KBM-7 (cell line): ENCODE measurements at places on chromosomes 7 and 10.

- no peak for DNase-seq
Observed at GRCh38 chr7:98317366-98318040, 36.0 kb downstream of the BRI3 start.

DNA sequence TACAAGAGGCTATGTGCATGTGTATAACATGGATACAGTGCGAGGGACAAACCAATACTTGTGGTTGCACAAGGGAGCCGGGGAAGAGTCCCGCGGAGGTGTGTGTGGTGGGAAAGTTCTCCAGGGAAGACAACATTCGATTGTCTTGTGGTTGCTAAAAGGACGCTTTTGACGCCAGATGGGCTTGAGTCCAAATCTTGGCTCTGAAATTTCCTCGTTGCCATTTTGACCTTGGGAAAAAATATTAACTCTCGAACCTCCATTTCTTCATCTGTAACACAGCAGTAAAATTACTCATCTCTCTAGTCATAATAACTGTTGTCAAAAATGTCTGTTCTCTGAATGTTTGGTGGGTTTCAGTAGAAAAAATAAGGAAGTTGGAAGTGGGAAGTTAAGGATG lies 16.5 kb downstream of the PLXDC2 start:
- peak; percentile 72 for DNase-seq

GRCh38 chr7:80608336-80608735 lies 30.1 kb upstream of the CD36 start:
- no peak for DNase-seq

- no peak for DNase-seq
Observed at GRCh38 chr10:58140691-58141347, 126.9 kb downstream of the IPMK start.

GRCh38 chr10:63416376-63416775 lies 49.4 kb downstream of the JMJD1C start:
- no peak for DNase-seq

DNA sequence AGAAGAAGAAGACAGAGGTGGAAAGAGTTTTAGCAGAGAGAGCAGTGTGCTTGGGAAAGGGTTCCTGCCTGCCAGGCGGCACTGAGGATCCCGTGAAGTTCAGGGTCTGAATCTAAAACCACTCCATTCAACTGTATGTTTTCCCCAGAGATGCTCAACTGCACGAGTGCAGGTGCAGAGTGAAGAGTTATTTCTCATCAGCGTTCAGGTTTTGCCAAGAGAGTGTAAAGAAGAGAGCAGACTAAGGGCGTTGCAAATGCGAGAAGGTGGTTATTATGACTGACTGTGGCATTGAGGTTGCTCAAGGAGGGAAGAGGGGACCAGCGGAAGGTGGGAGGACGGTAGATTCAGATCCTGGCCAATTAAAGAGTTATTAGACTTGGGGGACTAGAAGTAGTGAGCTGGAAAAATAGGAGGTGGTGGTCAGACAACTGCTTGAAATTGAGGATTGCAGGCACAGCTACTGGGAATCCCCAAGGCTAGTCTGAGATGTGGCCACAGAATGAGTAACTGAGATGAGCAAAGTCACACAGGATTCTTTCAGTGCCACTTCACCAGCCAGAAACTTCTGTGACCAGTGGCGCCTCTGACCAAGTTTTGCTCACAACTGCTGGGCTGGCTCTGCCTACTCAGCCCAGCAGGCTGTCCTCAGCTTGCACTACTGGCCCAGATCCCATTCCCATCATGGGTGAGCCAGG lies 29.1 kb downstream of the STRA8 start:
- no peak for DNase-seq

DNA sequence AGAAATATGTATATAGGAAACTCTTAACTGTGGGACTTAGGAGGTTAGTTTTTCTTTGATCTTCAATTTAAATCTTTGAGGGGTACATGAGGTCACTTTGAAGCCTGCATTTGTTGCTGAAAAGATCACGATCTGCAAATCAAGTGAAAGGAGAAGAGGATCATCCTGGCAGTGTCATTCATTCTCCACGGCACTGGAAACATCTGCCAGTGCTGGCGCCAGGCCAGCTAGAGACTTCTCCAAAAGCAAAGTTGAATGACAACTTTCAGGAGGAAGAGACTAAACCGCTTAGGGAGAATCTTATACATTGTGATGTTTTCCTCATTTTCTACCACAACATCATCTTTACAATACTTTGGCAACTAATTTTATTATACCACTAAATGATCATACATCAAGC lies 42.5 kb downstream of the MRC1 start:
- DNase-seq, result peak; percentile 87

- no peak for DNase-seq
Observed at GRCh38 chr10:12140038-12140437, 10.6 kb downstream of the SEC61A2 start.

GRCh38 chr7:110010359-110010758 lies 1080.6 kb upstream of the LRRN3 start:
- peak; percentile 18 for DNase-seq

DNA sequence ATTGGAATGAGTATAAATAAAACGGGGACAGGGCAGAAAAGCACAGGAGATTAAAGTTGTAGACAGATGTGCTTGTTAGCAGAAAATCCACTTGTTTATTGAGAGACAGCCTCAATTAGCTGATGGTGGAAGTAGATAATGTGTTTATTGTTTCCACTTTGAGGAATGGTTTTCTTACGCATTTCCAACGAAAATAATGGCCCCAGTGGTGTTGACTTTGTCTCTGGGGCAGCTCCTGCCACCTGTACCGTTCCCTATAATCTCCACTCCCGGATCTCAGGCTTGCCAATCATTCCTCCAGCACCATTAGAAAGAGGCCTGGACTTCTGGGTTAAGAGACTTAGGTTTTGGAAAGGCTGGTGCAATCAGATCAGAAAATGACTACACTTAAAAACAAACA lies 638.7 kb downstream of the PARD3 start:
- DNase-seq, result no peak

GRCh38 chr10:75407713-75408508 lies 6.3 kb upstream of the ZNF503 start:
- DNase-seq, result no peak

DNA sequence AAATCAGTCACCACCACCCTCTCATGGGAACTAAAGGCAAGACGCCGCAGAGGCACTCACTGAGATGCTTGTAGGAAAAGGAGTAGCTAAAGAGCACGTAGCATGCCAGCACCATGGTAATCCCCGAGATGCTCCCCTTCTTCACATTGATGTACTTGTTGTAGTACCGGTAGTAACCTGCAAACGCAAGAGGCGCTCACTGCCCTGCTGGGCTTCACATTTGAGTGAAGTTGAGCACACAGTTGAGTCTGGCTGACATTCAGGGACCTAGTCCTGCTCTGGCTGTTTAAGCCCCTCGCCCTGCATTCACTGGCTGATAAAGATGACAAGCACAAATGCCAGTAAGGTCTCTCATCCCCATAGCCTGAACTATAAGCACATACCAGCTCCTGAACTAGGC lies 6.9 kb downstream of the ATP5MF start:
- DNase-seq, result peak; percentile 35

- DNase-seq, result no peak
Observed at GRCh38 chr7:121151774-121152221, 163.3 kb downstream of the CPED1 start.

DNA sequence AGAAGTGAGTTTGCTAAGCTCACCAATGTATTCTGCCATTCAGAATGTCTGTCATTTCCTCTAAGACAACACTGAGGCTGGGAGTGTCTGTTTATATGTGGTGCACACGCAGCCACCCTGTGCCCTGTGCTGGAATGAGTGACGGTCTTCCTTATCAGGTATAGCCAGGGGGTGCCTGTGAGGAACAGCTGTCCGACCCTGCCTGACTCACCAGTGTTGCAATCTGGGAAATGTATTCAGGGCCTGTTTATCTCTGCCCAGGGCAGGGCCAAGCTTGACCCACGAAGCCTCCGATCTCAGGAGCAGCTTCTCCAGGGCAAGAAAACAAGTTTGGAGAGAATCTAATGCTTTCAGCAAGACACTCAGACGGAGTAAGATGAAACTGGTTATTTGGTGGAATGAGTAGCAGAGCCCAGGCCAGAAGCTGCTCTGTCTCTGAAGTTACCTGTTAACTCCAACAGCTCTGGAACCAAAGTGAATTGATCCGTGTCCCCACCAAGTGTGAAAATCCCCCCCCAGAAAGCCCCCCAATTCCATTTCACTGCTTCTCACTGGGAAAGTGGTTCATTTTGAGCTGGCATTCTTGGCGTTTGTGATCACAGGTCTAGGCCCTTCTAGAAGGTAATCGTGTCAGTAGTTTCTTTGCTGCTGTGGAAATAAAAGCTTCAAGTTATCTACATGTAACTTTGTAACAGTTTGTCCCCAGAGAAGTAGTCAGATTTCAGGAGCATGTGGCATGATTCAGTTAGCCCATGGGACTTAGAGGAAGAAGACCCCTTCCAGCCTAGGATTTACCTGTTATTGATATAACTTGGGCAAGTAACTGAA lies 6.1 kb upstream of the UBE2H start:
- peak; percentile 80 for DNase-seq

GRCh38 chr7:67618556-67619162 lies 622.0 kb downstream of the TYW1 start:
- DNase-seq, result no peak

- DNase-seq, result no peak
Observed at GRCh38 chr7:127392182-127392565, 334 bp downstream of the ZNF800 start.

- no peak for DNase-seq
Observed at GRCh38 chr10:128137877-128138276, 11.7 kb upstream of the MKI67 start.

- DNase-seq, result peak; percentile 51
Observed at GRCh38 chr7:104272767-104273384, 55.5 kb upstream of the LHFPL3 start.

DNA sequence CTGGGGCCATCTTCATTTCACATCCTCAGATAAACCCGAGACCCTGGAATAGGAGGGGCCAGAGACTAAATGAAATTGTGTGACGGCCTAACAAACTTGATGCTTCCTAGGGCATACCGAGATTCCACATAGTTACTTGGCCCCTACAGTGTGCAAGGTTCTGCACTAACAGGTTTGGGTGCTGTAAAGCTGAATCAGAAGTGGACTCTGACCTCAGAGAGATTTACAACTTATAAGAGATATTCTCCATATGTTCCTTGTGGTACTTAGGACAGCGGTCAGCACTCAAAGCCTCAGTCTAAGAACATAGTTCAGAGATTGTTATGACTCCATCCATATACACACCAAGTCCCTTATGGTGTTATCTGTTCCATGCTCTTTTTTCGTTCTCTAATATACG lies 55.1 kb upstream of the FHIP2A start:
- no peak for DNase-seq

DNA sequence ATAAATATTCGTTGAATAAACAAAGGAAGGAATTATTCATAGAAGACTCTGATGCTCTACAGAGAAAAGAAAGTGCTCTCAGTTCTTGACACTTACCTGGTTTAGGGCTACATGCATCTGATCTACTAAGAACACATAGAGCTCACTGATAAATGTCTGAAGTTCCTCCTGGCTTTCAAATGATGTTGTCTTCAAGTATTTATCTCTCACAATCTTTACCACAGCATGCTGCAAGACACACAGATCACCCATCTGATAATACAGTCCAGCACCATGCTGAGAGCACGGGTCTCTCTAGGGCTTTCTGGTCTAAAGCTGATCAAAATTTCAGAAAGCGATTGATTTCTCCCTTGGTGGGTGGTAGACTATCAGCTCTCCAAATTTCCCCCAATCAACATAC lies 44.5 kb upstream of the MRPS16 start:
- DNase-seq, result no peak

DNA sequence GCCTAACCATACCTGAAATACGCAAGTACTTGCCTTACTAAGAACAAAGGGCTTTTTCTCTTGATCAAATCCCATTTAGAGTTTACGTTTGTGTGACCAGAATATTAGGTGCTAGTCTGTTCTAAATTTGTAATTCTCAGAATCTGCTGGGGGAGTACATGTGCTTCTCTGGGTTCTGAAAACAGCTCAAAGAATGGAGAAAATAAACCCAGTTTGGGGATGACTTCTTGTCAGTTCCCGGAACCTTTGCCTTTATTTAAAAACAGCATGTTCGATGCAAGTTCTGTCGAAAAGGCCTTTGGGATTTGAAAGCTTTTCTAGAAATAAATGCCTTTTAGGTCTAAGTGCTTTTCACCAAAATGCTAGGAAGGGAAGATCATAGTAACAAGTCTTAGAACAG lies 147.0 kb downstream of the ARID5B start:
- DNase-seq, result no peak

- DNase-seq, result peak; percentile 11
Observed at GRCh38 chr7:158581440-158582088, 6.1 kb downstream of the PTPRN2 start.

DNA sequence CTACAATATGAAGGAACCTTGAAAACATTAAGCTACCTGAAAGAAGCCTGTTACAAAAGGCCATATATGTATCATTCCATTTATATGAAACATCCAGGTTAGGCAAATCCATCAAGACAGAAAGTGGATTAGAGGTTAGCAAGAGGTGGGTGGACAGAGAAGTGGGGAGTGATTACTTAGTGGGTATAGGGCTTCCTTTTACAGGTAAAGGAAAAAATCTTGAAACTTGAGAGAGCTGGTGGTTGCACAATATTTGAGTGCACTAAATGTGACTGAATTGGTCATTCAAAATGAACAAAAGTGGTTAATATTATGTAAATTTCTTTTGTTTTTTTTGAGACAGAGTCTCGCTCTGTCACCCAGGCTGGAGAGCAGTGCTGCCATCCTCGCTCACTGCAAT lies 119.4 kb upstream of the KIF5B start:
- DNase-seq, result no peak

DNA sequence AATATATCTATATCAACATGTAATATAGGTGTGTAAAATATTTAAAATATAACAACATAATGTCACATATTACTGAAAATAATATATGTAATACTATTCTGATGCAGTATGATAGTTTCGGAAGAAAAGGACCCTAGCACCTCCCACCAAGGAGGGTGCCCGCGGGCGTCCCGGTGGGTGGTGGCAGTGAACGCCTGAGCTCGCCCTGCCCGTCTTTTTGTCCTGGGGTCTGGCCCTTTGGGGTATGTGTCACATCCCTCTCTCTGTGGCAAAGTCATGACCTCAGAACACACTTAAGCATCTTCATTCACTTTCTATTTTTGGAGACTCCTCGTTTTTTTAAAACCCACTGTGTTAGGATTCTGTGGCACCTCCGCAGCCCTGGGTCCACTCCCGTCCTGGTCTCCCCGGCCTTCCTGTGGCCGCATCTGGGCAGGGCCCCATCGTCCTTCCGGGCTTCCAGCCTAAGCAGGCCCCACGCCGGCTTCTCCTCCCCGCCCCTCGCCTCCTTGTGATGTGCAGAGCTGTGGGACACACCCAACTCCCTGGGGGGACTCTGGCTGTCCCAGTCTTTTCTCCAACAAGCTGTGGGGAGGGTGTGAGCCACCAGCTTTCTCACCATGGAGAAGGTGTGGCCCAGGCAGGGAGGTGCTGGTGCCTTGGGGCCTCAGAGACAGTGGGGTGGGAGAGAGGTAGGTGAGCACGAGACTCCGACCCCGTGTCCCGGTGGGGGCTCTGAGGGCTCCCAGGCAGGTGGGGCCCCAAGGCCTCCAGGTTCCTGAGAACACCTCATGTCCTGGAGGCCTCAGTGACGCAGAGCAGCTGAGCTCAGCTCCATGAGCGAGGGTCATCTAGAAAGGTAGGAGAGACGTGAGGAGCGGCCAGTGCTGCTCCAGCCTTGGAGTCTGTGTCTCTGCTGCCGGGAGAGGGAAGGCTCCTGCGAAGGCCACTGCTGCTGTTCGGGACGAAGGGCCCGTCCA lies 16.5 kb downstream of the PWWP2B start:
- DNase-seq, result no peak

GRCh38 chr7:41834805-41835694 lies 132.2 kb upstream of the INHBA start:
- DNase-seq, result no peak
